H54 (cell line): ENCODE measurements at places on chromosomes 6 and 20.

DNA sequence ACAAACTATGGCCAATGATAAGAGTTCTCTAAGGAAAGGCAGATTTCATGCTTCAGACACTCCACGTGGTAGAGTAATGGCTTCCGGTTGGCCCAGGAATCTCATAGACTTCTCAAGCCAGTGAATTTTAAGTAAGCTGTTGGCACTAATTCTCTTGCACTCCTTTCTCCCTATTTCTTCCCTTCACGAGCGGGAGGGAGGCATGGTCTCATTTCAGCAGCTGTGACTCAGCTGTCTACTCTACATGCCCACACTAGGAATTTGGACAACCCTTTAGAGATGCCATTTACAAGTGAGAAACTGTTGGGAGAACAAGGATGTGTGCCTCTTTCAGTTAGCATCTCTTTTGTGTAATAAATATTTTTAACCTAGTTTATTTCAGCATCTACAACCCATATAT is 107.7 kb downstream of the PTPRK start:
- no peak for DNase-seq

- DNase-seq = no peak
Observed at GRCh38 chr6:166691746-166692145, 64.7 kb upstream of the RPS6KA2 start.

GRCh38 chr6:150924808-150925589 is 59.5 kb downstream of the MTHFD1L start:
- DNase-seq = no peak

DNA sequence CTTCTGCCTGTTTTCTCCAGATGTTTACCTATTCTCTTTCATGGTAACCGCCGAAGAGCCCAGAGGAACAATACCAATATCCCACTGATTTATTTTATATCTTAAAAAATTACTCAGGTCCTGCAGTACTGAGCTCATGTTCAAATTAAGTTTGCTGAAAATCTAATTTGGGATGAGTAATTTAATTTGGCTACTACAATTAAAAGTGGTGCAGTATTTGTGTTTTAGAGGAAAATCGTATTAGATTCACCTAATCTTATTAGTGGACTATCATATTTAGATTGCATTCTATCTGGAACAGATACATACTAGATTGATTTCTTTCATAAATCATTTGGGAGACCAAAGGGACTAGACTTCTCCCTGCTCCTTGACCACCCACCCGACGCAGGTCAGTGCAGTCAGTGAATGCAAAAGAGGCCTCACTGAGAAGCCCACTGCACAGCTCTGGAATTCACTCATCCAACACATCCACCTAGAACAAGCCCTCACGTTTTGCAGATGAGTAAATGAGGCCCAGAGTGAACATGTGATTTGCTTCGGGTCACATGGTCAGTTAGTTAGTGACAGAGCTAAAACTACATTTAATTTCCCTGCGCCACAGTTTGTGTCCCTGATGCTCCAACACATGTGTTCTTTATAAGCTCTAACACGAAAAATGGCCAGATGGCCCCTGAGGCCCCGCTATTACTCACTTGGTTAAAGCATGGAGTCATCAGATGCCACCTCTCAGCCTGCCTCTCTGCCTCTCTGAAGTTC is 101.8 kb downstream of the TRERF1 start:
- DNase-seq = no peak

DNA sequence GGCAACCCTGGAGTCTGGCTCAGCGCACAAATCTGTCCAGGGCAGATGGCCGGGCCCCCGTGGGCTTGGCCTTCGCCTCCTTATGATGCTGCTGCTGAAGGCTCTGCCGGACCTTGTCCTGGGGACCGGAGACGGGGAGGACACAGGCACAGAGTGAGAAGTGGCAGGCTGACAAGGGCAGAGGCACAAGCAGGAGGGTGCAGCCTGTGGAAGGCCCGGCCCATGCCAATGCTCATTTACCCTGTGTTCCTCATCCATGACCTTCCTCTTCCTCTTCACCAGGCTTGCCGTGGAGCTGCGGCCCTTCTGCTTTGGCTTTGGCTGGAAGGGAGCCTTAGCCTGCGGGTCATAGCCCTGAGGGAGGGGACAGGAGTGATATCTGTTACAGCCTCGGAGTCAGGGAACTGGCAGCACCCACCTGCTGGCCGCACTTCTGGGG is 2.4 kb downstream of the B3GALT4 start:
- no peak for DNase-seq

- no peak for DNase-seq
Observed at GRCh38 chr6:5314191-5314865, 53.0 kb downstream of the FARS2 start.

DNA sequence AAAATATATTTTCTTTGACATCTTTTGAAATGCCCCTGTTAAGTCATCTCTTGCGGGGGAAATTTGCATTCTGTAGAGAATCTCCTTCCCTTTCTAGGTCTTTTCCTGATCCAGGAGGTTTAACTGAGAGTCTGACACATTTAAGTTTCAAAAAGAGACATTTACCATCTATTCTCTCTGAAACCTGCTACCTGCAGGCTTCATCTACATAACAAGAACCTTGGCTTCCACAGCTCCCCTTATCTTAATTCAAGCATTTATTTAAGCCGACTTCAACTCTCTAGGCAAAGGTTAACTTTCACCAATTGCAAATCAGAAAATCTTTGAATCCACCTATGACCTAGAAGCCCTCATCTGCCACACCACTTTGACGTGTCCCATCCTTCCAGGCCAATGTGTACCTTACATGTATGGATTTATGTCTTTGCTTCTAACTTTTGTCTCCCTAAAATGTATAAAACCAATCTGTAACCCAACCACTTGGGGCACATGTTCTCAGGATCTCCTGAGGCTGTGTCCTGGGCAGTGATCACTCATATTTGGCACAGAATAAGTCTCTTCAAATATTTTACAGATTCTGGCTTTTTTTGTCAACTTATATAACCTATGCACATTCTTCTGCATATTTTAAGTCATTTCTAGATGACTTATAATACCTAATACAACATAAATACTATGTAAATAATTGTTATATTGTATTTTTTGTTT is 666.7 kb downstream of the UTRN start:
- no peak for DNase-seq

DNA sequence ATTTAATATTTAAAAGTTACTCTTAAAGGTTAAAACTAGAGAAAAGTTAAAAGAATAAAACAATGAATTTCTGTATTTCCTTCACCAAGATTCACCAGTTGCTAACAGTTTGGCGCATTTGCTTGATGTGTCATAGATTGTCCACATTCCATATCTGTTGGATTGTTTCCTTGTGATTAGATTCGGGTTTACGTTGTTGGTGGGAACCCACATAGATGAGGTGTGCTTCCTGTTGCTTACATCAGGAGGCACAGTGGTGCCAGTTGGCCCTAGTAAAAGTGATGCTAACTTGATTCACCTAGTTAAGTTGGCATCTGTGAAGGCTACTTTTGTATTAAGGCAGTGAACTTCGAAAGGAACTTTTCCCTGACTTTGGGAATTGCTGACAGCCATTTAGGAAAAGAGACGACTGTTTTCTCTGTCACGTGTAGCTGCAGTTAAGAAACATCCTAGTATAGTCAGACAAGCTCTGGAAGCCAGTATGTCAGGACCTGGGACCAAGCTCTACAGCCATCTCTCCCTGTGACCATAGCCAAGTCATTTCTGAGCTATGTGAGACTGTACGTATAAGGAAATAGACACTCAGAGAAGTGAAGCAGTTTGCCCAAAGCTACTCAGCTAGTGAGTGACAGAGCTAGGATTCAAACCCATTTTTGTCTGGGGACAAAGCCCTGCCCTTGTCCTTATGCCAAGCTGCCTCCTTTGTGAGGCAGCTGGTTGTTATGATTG is 49.0 kb downstream of the PPARD start:
- DNase-seq = peak; percentile 82

DNA sequence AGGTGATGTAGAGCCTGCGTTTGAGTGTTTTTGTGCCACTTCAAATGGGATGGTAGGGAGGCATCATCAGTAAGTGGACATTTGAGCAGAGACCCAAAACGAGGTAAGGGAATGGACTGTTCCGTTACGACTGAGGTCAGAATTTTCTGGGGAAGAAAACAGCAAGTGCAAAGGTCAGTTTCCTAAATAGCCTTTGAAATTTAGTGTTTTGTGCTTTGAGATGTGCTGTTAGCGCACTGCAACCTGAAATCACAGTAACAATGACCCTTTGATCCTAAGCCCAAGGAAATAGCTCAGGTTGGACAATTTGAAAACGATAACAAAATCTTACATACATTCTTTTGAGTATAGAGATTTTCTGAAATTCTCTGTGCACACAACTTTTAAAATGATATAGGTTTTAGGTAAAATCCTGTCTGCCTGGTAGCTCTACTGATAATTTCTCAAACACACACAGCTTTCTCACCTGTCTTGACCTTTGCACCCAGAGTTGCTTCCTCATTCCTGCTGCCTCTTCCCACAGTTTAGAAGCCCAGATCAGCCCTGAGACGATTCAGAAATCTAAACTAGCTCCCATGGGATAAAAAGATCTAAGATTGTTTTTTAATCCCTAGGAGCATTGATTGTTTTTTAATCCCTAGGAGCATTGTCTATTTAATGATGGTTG is 22.1 kb downstream of the DCBLD1 start:
- DNase-seq = no peak

- DNase-seq = no peak
Observed at GRCh38 chr6:134398453-134398852, 80.5 kb upstream of the SGK1 start.

DNA sequence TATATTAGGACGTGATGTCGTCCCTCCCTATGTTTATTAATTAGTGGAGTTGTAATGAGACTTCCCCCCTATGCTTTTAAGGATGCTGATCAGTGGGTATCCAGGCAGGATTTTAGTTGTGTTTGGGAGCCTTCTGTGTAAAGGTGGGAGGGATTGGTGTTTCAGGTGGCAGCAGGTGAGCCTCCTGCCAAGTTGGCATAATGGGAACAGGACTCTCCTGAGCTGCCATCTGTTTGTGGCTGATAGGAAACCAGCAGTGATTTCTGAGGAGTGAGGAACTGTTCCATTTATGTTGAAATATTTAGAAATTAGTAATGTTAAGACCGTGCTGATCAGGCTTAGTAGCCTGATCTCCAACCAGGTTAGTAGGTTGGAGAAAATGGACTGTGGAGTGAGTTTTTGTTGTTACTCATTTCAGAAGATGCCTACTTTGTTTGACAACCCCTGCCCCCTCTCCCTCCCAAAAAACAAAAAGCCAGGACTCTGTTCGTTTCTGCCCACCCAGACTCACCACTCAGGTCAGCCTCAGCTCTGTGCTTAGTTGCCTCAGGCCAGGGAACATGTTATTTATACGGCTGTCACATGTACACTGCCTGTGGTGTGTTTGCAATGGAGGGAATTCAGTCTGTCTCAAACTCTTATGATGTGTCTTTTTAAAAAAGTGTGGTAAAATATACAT is 55.4 kb upstream of the TULP4 start:
- no peak for DNase-seq

DNA sequence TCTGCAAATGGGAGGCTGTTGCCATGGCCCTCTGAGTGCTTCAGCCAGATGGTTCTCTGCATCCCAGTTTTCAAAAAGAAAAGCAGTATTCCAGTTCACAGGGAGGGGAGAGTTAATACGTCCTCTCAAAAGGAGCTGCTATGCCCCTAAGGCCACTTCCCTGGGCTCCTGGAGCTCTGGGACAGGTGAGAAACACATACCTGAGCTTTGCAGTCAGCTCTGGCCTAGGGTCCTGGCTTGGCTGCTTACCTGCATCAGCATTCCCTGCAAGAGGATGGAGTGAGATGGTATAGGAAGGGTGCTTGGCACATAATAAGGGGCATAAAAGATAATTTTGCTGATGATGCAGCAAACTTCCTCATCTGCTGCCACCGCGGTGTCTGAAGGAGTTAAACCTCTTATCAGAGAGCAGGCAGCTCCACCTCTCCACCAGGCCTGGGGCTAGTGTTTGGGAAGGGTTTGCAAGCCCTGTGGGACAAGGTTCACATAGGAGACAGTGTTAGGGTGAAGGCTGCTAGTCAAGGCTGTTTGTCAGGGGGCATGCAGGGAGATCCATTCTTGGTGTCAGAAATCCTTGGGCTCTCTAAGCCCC is 62.7 kb downstream of the SLC24A3 start:
- no peak for DNase-seq

- DNase-seq = no peak
Observed at GRCh38 chr6:170152124-170152926, 138.6 kb downstream of the DLL1 start.

GRCh38 chr20:38298768-38299288 is 5.1 kb upstream of the BPI start:
- no peak for DNase-seq

GRCh38 chr20:21173485-21173884 is 47.6 kb downstream of the KIZ start:
- DNase-seq = no peak

- DNase-seq = no peak
Observed at GRCh38 chr6:106146852-106147351, 60.8 kb downstream of the PRDM1 start.

DNA sequence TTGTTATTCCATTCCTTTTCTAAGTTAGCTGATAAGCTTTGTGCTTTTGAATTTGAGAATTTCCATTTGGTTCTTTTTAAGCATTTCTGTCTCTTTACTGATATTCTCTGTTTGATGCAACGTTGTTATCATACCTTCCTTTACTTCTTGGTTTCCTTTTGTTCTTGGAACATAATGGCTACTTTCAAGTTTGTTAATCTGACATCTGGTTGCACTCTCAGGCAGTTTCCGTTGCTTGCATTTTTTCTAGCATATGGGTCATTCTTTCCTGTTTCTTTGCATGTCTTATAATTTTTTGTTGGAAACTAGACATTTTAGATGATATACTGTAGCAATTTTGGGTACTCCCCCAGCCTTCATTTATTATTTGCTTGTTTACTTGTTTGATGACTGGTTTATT is 12.5 kb downstream of the CDC5L start:
- no peak for DNase-seq

GRCh38 chr6:30981942-30982772 is 1.4 kb upstream of the MUC21 start:
- DNase-seq = no peak

GRCh38 chr20:7703996-7704395 is 236.3 kb downstream of the HAO1 start:
- DNase-seq = no peak

DNA sequence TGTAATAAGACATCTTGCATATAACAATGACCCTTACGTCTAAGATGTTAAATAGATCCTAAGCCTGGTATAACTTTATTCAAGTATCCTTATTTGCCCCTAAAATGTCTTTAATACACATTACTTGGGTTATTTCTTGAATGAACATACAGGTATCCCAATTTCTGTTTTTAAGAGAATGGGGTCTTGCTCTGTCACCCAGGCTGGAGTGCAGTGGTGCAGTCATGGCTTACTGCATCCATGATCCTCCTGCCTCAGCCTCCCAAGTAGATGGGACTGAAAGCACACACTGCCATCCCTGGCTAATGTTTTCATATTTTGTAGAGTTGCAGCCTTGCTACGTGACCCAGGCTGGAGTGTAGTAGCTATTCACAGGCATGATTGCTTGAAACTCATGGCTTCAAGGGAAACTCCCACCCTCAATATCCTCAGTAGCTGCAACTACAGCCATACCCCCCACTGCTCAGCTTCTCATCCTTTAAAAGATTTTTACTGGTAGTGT is 10.4 kb upstream of the ZNFX1 start:
- no peak for DNase-seq

DNA sequence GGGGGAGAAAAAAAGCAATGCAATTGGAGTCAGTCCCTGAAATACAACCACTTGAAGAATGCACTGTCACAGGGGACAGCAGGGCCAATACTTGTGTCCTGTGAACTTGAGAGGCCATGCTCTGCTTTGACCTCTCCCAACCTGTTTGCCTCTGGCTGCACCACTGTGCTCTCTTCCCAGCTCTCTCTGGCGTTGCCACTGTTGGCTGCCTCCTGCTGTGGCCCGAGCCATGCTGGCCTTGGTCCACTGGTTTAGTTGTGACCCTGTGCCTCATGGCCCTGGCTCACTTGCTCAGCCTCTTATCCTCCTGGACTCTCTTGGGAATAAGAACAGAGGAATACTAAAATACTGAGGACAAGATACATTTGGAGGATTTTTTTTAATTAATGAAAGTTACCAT is 14.5 kb upstream of the FBXO30 start:
- no peak for DNase-seq
